Putamen (tissue), 1 donor: ENCODE measurements at places on chromosomes 1 and 21.

GRCh38 chr1:182601416-182601786 lies 2.8 kb downstream of the RGS16 start:
- peak; percentile 76 for DNase-seq

DNA sequence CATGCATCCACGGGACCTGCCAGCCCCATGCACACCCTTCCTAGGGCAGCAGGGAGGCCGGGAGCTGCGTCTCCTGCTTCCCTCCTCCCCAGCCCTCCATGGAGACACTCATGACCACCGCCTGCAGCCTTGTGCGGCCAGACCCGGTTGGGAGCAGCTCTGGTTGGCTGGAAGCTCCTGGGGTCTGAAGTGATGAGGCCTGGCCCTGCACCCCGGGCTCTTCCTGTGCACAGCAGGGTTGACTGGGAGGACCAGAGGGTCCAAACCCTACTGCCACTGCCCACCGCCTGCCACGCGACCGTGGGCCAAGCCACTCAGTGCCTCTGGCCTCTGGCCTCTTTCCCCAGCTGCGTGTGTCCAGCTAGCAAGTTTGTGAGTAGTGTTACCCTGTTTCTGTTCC lies 111.1 kb upstream of the COL6A1 start:
- DNase-seq = no peak

- no peak for DNase-seq
Observed at GRCh38 chr21:41163091-41163490, 4.9 kb upstream of the BACE2 start.

DNA sequence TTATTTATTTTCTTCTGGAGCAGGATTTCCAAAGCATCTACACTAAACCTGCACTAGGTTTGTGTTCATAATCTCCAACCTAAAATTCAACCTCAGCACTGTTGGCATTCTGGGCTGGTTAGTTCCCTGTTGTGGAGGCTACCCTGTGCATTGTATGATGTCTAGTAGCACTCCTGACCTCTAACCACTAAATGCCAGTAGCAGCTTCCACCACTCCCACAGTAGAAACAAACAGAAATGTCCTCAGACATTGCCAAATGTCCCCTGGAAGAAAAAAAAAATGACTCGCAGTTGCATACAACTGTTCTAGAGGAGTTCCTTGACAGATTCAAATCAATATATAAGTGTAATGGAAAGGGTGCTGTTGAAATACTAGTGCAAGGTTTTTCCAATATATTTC lies 18.9 kb downstream of the GRIK1 start:
- no peak for DNase-seq

DNA sequence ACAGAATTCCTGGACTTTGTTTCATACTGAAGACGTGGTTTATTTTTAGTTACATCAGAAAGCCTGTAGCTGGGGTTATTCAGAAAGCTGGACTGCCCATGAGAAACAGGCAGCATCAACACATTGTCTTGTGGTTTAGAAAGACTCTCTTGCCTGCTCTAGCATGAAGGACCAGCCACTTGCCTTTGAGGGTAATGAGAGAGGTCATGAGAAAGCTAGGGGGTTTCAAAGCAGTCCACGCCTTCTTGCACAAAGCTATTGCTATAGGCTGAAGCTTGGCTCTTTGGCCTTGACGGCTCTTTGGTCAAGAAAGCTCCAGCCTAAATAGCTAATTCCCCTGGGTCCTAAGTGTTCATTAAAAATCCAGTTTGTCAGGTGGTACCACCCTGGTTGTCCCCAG lies 208.1 kb downstream of the PRDM2 start:
- DNase-seq = no peak

DNA sequence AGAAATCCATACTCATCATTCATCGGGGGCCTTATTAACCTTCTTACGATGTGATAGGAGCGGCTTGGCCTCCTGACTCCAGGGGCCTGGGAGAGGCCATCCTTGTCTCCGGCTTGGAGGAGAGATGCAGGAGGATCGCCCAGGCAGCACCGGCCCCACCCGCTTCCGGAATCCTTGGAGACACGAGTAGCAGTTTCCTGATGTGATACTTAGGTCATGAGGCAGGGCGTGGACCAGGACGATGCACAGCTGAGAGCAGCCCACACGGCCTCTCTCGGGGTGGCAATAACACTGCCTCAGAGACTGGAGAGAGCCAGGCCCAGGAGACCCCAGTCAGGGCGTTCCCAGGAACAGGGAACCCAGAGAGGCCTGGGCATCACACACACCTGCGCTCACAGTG lies 163.6 kb upstream of the ARHGEF16 start:
- no peak for DNase-seq

DNA sequence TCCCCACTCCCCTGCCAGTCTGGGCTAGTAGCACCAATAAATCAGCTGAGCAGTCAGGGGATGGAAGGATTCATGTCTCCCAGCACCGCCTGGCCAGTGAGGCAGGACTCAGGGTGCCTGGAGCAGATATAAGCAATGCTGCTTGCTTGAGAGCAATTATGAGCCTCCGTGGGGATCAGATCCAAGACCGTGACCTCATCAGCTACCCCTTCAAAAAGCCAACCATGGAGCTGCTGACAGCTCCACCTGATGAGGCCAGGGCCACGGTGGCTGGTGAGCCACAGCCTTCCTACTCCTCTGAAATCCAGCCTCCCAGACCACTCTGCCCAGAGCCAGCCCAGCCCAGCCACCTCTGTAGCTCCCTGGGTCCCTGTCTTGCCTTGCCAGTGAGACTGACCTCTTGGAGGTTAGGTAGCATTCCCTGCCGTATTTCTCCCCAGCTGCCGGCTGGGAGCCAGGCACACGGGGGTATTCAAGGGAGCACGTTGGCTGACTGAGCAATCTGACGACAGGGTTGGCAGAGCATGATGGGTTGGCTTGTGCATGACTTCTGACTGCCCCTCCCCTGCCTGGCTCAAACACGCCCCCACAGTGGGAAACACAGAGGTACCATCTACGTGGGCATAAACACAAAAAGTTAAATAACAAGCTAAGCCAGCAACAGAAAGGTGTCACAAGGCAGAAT lies 28.4 kb downstream of the SYT2 start:
- DNase-seq = no peak

- DNase-seq = no peak
Observed at GRCh38 chr1:89701746-89702241, 68.9 kb downstream of the LRRC8C start.

DNA sequence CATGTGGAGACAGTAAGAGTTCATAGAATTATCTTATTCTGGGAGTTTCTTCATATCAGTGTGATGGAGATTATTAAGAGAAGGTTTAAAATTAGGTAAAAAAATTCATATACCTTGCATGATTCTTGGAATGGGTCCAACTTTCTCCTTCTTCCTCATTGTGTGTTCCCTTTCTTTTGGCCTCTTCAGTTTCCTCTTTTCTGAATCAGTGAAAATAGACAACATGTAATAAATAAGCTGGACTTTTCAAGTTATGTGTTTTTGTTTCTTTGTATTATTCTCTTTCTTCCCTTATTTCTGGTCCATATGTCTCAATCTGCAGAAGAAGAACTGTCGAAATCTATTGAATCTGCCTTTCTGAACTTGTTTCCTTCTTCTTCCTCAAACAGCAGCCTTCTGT lies 30.5 kb downstream of the C4BPA start:
- DNase-seq = no peak

DNA sequence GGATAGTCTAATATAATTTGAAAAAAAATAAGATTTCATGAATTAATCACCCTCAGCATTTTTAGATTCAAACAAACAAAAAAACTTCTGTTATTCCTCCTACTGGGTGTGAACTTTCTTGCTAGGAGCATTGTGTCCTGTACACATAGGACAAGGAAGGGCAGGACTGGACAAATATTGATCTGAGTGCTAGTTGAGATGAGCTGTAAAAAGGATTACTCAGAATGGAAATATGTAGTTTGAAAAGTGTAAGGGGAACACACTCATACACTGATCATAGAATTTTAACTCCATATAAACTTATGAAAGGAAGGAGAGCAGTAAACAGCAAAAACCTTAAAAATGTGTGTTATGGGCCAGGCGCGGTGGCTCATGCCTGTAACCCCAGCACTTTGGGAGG lies 156.5 kb upstream of the ZNF648 start:
- no peak for DNase-seq

DNA sequence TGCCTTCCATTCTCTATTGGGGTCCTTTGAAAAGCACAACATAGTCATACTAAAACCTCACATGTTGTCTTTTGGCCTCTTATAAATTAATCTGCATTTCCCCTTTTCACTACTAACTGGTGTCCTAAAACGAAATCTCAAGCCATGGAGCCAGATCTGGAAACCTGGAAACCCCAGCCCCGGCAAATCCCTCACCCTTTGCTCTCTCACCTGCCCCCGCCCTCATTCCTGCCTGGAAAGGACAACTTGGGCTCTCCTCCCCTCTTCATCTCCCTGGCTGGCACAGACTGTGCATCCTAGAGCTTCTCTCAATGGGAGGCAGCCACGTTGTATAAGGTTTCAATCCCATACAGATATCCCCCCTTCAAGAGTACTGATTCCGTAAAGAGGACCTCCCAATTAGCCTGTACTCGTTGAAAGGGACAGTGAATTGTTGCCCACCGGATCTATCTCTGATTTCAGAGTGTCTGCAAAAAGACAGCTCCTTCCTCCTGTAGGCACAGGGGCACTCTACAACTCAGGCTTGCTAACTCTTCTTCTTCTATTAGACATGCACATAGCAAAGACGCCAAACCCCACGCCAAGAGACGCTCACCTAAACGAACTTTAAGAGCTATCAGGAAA lies 1.4 kb downstream of the DUSP10 start:
- no peak for DNase-seq

DNA sequence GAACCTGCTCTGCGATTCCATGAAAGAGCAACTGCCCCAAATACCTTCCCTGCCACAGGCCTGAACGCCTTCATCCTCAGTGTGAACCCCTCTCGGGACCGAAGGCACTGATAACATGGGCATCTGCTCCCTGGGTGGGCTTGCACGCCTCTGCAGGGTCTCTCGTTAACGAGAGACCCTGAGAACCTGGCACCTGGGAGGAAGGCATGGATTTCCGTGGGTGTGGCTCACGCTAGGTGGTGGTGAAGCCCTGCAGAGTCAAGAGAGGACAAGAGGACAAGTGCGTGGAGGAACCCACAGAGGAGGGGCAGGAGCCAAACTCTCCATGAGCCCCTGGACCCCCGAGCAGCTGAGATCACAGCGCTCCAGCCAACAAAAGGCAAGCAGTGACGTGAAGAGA lies 26.8 kb upstream of the COL6A2 start:
- DNase-seq = no peak

GRCh38 chr1:85502625-85503083 lies 37.7 kb upstream of the DDAH1 start:
- no peak for DNase-seq

- DNase-seq = peak; percentile 42
Observed at GRCh38 chr1:12556368-12556930, 61.6 kb downstream of the DHRS3 start.

DNA sequence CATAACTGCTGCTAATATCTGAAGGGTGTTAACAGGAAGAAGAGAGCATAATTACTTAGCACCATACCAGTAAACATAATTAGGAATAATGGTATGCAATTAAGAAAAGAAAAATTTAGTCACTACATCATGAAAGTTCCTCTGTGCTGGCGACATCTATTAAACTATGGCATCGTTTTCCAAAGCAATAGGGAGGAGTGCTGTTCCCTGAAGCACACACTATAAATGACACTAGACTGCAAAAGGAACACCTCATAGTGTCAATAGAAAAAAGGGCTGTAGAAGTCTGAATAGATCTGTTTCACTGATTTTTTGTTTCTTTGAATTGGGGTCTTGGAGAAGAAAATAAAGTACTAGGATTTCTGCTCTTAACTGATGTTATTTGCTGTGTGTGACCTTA lies 773.6 kb upstream of the B3GALT2 start:
- no peak for DNase-seq

DNA sequence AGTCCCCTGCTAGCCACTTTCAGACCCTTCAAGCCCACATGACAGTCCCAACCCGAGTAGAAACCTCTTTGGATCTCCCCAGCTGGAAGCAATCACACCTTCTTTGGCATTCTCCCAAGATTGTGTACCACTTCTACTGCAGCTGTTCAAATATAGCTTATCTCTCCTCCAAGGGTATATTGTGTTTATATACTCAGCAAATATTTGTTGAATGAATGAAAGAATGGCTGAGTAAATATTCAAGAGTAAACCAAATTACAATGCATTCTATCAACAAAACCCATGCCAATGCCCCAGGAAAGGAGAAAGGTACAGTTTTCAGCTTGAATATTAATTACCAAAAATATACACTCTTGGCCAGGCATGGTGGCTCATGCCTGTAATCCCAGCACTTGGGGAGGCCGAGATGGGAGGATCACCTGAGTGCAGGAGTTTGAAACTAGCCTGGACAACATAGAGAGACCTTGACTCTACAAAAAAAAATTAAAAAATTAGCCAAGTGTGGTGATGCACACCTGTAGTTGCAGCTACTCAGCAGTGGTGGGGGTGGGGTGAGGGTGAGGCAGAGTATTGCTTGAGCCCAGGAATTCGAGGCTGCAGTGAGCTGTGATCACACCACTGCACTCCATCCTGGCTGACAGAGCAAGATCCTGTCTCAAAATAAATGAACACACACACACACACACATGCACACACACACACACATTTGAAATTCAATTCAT lies 68.5 kb downstream of the NIBAN1 start:
- no peak for DNase-seq

DNA sequence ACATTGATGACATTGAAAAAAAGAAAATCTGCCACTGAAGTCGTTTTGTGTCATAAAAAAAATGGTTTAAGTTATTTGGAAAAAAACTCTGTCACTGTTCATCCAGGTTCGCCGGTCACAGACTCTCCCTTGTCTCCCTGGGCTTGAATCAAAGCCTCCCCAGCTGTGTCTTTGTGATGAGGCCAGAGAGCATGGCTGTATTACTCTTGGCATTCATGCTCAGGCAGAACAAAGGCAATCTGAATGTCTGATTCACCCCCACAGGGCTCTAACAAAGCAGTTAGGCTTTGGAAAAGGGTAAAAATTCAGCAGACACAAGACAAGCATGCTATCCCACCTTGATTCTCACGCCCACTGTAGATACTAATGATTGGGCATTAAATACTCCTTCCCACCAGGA lies 304.3 kb upstream of the PLD5 start:
- peak; percentile 76 for DNase-seq

DNA sequence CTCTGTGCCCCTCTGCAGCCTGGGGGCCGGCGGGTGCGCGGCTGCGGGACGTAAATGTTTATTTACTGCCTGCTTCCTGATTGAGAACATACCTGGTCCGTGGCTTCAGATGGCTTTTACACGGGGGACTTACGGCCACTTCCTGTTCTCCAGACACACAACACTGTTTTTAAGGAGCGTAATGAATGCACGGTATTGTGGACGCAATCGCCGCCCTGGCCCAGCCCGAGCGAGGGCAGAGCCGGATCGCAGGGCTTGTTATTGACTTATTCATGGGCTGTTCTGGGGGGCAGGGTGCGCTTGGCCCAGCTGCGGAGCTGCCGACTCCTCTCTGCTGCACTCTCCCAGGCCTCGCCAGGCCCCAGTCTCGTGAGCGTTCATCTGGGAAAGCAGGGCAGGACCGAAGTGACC lies 52.8 kb upstream of the ACTRT2 start:
- DNase-seq = peak; percentile 88

GRCh38 chr1:103075316-103076000 lies 32.9 kb downstream of the COL11A1 start:
- DNase-seq = no peak

- DNase-seq = peak; percentile 41
Observed at GRCh38 chr1:9441451-9442133, 97.7 kb upstream of the SLC25A33 start.

- DNase-seq = no peak
Observed at GRCh38 chr1:59672851-59673572, 141.7 kb upstream of the HOOK1 start.

- DNase-seq = no peak
Observed at GRCh38 chr1:111804776-111805175, 49.1 kb downstream of the DDX20 start.

- DNase-seq = no peak
Observed at GRCh38 chr1:208167261-208167869, 76.8 kb downstream of the PLXNA2 start.

- no peak for DNase-seq
Observed at GRCh38 chr1:17139637-17140036, 20.4 kb upstream of the PADI2 start.
